ENCODE measurements at places on chromosomes 16 and 17.
A peak's percentile ranks its signal among the peaks of the same experiment; 100 is the strongest.

- no peak for DNase-seq
These were observed 25.1 kb downstream of the CASKIN2 start for GRCh38 chr17:75490173-75490743.

GRCh38 chr17:28216052-28216451 is 102.9 kb upstream of the TMEM97 start:
- no peak for DNase-seq

GRCh38 chr17:6365200-6365943 is 69.5 kb downstream of the AIPL1 start:
- DNase-seq: no peak

DNA sequence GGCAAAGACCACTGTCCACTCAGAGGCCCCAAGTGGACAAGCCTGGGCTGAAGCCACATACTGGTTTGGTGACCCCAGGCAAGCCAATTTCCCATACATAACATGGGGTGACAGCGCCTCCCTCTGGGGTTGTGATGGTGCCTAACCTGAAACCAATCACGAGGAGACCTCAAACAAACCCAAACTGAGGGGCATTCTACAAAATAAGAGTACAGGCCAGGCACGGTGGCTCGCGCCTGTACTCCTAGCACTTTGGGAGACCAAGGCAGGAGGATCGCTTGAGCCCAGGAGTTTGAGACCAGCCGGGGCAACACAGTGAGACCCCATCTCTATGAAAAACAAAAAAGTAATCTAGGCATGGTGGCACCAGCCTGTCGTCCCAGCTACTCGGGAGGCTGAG is 3.6 kb downstream of the P2RX5 start:
- no peak for DNase-seq

DNA sequence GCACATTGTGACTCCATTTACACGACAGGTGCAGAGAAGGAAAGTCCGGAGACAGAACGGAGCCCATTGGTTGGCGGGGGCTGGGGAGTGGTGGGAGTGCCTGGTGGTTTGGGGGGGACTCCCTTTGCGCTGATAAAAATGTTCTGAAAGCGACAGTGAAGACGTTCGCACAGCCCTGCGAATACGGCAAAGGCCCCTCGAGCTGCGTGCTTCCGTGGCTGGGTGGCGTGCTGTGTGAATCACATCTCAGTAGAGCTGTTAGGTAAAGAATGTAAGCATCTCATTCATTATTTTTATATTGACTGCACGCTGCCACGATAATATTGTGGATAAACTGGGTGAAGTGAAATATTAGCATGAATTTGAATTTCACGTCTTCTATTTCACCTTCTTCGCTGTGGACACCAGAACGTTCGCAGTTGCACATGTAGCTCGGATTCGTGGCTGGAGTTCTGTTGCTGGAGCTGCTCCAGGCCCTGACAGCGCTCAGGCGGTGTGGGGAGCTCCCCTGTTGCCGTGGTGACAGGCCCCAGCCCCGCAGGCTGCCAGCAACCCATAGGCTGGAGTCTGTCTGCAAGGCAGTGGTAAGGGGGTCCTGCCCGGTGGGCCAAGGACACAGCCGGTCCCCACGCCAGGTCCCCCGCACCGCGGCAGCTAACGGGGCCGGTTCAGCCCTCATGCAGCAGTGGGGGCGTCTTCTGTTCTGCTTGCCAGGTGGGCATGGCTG is 44.6 kb downstream of the SOX8 start:
- DNase-seq: no peak

GRCh38 chr17:82175951-82176350 is 36.7 kb downstream of the CCDC57 start:
- DNase-seq: no peak

DNA sequence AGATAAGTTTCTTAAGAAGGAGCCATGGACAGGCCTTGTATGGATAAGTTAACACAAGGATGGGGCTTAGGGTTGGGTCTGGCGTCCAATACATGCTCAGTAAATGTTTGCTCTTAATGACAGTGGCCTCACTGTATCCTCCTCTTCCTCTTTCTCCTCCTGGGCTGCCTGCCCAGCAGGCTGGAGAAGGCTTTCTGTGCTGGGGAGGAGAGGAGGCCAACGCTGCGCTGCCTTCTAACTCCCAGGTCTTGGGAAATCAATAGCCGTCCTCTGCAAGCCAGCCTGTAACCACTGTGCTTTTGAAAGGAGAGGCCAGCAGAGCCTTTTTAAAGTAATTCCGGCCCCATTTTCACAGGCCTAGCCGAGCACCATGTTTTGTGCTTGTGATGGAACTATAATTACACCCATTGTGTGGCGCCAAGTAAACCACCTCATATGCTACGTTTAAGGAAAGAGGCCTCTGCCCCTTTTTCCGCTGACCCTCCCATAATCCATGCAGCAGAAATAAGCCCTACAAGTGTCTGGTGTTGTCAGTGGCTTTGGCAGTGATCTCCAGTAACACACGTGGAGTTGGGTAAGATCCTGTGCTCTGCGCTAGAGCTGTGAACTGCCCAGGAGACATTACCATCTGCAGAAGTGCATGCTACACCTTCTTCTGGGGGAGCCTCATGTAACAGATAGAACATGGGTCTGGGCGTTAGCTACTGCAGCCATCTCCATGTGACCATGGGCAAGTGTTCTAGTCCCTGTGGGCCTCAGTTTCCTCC is 368.2 kb downstream of the SNX29 start:
- DNase-seq: no peak

DNA sequence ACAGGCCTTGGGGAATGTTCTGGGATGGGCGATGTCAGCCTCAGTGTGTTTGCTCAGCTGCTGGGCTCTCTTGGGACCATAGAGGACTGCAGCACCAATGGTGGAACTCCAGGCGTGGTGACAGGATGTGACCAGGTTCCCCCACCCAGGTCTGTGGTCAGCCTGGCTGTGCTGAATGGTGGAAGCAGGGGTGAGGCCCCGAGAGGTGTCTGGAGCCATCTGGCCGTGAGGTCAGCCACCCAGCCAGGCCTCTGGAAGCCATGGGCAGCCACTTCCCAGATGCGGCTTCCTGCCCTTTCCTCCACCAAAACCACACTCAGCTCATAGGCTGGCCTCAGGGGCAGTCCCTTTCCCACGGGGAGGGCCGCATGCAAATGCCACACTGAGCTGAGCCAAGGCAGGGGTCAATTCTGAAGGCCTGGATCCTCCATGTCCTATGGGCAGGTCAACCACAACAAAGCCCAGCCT is 7.8 kb upstream of the MAPK7 start:
- peak; percentile 26 for DNase-seq

- DNase-seq: no peak
These were observed at the start of gene HBZ for GRCh38 chr16:152141-153128. Gene HBZ (plus strand): TSS chr16:152644. CDS start chr16:152910, 266 bp downstream.

DNA sequence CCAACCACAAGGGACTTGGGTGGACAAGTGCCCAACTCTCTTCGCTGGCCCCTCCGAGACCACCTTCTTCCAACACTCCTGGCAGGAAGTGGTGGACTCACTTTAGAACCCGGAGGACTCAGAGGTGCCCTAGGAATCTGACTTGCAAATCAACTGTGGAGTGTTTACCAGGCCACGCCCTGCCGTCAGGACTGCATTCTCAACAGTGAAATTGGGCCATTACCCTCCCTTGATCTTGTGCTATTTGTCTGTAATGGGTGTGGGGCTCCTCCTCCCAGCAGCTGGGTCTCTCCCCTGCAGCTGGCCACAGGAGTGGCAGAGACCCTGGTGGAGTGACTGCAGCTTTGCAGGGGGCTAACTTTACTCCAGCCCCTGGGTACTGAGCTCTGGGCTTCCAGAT is 212.2 kb upstream of the RPL38 start:
- DNase-seq: no peak

DNA sequence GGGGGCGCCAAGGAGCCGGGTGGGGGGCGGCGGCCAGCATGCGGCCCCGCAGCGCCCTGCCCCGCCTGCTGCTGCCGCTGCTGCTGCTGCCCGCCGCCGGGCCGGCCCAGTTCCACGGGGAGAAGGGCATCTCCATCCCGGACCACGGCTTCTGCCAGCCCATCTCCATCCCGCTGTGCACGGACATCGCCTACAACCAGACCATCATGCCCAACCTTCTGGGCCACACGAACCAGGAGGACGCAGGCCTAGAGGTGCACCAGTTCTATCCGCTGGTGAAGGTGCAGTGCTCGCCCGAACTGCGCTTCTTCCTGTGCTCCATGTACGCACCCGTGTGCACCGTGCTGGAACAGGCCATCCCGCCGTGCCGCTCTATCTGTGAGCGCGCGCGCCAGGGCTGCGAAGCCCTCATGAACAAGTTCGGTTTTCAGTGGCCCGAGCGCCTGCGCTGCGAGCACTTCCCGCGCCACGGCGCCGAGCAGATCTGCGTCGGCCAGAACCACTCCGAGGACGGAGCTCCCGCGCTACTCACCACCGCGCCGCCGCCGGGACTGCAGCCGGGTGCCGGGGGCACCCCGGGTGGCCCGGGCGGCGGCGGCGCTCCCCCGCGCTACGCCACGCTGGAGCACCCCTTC is 484 bp downstream of the FZD2 start:
- peak; percentile 15 for DNase-seq

- DNase-seq: no peak
These were observed 5.8 kb upstream of the ALDH3A1 start for GRCh38 chr17:19753661-19754463.

DNA sequence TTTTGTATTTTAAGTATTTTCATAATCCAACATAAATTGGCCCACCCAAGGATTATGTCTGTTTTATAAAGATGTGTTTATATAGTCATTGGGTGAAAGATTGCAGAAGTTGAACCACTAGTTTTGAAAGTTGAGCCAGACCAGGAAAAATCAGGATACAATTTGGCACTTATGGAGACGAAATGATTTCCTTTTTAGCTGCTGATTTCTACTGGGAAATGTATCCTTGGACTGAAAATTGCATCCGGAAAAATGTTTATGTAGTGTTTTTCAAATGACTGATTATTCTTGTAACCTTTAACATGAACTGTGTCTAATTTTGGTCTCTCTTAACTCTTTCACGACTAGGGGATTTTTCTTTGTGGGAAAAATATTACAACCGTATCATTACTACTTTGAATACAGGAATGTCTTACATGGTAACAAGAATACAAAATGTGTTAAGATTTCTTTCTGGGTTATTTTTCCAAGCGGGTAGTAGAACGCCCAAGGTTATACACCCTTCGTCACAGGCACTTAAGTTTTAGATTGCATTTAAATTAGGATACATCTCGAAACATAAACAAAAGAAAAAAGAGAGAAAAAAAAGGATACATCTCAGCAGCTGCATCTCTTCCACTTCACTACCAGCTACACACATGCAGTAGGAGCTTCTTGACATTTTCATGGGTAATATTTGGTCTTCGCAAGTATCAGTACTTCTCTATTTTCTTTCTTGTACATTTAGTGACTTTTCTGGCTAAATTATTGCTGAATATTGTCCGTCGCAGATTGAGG is 273.0 kb upstream of the TBX2 start:
- no peak for DNase-seq

GRCh38 chr17:69609473-69610305 is 195.2 kb downstream of the MAP2K6 start:
- DNase-seq: no peak

DNA sequence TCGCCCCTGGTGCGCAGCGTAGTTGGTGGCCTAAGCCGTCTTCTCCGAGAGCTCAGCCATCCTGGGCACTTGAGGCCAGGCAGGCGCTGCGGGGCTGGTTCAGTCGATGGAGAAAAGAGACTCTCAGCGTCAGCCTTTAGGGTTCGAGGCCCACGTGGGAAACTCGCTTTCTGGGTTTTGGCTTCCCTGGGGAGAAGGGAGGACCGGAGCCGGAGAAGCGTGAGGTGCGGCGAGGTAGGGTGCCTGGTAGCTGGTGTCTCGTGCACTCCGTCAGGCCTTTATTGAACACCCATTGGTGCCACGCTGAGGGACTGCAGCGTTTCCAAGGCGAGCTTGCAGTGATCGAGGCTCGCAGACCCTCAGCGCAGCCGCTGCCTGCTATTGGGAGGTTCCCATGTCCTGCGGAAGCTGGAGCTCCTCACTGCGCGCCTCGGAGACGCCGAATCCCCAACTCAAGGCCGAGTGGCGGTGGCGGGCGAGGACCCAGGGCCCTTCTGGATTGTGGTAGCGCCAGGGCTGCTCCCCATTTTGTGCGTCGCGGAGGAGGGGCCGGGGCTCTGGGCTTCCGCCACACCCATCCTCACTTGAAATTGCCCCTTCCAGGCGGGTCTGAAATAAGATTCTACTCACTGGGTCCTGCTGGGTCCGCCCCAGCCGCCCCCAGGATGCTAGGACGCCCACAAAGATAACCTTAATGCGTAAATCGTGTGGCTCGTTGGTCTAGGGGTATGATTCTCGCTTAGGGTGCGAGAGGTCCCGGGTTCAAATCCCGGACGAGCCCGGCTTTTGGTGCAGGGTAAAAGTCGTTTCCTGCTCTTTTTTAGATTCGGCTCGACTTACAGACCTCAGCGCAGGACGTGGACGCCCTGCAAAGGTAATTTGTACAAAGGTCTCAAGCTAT is 1.2 kb downstream of the OR1F1 start:
- peak; percentile 91 for DNase-seq

- DNase-seq: no peak
These were observed 193.1 kb downstream of the AXIN2 start for GRCh38 chr17:65368341-65368740.

DNA sequence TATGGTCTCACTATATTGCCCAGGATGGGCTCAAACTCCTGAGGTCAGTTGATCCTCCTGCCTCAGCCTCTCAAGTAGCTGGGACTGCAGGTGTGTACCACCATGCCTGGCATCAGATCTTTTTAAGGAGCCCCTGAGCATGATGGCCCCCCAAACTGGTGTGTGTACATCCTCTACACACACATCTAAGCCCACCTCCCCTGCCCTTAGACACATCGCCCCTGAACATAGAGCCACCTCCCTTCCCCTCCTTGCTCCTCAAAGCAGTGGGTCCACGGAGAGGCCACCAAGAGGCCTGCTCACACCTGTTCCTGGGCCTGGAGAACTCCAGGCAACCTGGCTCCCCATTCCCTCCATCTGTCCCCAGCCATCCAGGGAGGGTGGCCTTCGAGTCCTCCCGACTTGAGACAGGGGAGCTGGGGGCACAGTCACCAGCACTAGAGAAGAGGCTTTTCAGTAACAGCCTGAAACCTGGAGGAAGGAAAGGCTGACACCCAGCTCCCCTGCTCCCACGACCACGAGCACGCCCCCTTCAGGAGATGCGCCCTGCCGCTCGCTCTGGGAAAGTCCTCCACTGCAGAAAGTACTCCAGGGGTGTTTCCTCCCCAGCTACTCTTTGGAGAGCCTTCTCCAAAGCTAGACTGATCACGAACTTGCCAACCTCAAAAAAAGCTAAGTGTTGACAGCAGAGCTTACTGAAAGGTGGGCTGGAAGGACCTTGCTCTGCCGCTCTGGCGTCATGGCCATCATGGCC is 12.6 kb upstream of the PRR29 start:
- DNase-seq: no peak

Data from activated CD4-positive, alpha-beta T cell treated with anti-CD3 and anti-CD28 coated beads, Interleukin-2, amount 50 U/mL, for 16 hours (primary cell).